ENCODE measurements at places on chromosomes 13 and 19.

DNA sequence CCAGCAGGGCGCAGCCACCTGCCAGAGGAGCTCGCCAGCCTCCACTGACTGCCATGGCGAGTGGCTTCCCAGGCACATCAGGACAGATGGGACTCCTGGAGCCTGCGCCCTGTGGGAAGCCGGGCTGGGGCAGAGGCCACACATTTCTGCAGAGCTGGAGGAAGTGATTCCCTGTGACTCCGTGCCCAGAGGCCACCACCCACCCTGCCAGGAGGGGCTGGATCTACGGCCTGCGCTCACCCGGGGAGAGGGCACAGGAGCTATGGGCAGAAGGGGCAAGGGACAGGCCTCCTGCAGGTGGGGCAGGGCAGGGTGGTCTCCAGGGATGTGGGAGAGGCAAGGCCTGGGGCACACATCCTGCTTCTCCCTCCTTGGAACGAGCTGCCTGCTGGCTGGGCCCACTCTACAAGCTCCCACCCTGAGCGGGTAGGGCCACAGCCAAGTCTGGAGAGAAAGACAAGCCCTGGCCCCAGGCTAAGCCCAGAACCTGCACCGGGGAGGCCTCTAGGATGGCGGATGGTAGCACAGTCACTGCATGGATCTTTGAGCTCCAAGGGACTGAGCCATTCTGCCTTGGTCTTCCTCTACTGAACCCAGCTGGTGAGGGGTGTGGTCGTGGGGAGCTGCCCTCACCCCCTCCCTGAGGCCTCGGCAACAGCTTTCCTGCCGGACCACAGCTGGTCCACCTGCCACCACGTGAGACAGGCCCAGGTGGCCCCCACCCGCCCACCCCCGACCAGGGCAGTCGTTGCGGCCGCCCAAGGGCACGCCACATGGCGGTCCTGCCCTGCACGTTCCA, 40.6 kb downstream of the CEBPG start:
- no peak for DNase-seq

DNA sequence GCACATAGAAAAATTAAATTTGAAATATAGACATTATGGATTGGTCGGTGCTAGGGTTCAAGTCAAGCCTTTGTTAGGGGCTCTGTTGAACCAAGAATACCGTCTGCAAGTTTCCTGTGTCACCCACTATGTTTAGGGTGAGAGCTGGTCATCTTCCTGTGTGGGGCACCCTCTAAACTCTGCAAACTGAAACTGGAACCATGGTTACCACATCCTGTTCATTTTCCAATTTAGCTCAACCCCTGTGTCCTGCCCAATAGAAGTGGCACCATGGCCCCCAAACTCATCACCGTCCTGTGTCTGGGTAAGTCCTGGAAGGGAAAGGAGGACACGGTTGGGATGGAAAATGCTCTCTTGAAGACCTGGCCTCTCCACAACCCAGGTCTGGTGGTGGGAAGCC, 29.9 kb downstream of the LAIR2 start:
- DNase-seq = no peak

DNA sequence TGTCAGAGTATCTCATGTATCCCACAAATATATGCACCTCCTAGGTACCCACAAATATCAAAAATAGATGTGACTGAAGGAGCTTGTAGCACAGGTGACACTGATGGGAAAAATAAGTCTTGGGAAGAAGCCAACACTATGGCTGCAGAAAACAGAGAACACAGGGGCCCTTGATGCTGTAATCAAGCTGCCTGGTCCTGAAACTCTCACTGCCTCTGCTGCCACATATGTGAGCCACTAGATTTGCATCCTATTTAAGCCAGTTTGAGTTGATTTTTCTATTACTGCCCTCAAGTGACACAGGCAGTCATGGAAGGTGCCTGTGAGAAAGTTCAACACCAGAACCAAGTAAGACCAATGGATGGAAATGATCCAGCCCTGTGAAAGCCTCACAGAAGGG, 720.8 kb downstream of the UQCRFS1 start:
- DNase-seq = no peak

DNA sequence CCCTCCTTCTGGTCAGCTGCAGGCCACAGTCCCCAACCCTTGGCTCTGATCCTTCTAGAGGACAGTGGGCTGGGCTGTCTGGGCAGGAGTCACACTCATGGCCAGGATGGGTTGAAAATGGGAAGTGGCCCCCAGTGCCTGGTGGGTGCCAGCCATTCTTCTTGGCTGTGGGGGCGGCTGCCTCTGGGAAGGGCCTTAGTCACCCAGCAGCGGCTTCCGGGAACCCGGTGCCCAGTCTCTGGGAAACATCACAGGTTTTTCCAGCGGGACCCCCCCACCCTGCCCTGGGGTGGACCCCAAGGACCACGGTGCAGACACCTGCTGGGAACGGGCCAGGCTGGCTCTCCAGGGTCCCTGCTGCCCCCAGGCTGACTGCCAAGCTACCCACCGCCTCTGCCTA, 27.3 kb upstream of the SLC7A10 start:
- no peak for DNase-seq

DNA sequence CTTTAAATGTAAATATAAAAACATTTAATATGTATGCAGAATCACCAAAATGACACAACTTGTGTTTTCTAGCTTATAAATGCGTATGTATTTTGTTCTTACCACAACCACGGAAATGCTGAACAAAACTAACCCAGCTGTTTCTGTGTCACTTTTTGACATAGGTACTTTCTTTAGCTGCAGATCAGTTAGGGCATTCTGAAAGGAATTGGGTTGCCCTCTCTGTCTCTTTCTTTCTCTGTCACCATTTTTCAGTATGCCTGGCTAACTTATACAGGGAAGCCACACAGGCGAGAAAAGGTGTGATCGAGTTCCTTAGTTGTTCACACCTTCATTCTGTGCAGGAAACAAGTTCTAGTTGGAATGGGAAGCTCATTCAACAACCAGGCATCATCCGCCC, 72.6 kb upstream of the ARGLU1 start:
- no peak for DNase-seq

- no peak for DNase-seq
Measured at GRCh38 chr13:107422421-107422820, 792.9 kb downstream of the LIG4 start.

GRCh38 chr13:67574320-67575233, 344.4 kb upstream of the PCDH9 start:
- no peak for DNase-seq

- DNase-seq = no peak
Measured at GRCh38 chr13:76663592-76664335, 222.4 kb downstream of the KCTD12 start.

All from NCI-H187 treated with DMSO at 0.1 percent for 48 hours (cell line).